ENCODE measurements at places on chromosomes 7 and 10.

DNA sequence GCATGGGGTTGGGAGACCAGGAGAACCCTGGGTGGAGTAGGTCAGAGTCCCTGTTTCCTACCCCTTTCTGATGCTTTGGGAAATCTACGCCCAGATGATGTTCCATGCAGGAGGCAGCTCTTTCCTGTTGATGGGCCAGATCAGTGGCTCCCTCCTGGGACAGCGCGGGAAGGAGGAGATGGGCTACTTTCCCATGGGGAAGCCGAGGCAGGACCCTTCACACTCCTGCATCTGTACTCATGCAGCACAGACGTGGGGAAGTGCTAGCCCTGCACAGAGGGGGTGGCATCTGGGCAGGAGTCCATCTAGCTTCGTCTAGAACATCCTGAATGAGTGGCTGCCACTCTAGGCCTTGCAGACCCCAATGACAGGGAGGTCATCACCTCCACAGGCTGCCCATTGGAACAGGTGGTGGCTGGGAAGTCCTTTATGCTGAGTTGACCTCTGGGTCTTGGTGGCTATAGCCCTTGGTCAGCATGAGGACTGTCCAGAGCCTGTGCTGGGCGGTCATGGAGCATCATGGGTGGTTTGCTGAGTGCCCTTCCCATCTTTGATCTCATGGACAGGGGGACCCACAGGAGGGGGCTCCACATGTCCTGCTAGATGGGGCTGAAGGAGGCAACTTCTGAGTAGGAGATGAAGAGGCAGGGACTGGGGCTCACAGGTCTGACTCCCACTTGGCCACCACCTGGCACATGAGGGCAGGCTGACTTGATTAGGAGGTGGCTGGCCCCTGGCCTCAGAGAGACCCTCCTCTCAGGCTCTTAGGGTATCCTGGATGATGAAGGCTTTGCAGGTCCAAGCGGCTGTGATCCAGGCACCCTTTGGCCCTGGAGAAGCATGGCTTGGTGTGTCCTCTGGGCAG is 24.6 kb downstream of the RAMP3 start:
- DNase-seq, result no peak

DNA sequence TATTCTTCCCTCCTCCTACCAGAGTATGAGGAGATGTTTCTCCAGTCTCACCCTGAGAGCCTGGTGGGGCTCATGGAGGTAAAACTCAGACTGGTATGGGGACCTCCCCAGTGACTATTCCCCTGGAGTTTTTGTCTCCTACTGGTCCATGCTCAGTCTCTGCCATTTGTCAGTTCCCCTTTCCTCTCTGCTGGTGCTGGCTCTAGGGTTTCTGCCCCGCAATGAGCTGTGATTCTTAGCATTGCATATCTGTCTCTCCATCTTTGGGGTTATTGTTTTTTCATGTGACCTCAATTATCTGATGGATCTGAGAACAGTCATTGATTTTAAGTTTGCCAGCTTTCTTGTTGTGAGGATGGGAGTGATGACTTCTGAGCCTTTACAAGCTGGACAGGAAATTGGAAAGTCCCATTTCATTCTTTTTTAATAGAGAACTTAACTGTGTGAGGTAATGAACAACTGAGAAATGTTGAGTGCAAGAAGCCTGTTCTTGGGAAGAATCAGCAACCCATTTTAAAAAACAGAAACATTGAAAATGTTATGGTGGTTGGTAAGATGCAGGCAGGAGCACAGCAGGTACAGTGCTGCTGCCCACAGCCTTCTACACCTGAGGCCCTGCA is 26.9 kb downstream of the NACAD start:
- DNase-seq, result no peak

DNA sequence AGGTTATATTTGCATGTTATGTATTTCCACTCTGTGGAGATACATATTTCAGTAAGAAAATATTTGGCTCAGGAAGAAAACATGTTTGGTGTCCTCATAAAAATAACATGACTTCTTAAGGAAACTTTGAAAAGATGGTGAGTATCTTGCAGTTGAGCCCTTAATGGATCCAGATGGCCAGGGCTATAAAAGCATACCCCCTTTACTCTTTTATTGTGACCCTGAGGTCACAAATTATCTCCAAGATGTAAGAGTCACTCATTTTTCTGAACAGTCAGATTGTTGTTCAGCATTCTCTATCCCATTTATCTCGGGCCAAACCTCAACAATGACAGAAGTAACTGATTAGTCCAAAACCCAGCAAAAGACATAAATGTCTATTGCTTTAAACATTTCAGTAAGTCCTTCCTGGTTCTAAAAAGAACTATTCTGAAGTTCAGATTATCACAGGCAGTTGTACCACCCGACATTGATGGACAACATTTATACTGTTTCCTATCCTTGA is 539.4 kb downstream of the PARD3 start:
- no peak for DNase-seq

- DNase-seq, result no peak
These were observed 32.1 kb downstream of the ZNF783 start for GRCh38 chr7:149293946-149294633.

- DNase-seq, result no peak
These were observed 195.5 kb downstream of the TRIL start for GRCh38 chr7:28762651-28763050.

- DNase-seq, result no peak
These were observed 9.1 kb downstream of the LOXL4 start for GRCh38 chr10:98258683-98259454.

GRCh38 chr7:117791877-117792780 is 81.1 kb downstream of the CTTNBP2 start:
- no peak for DNase-seq

GRCh38 chr10:76523246-76523645 is 1091.8 kb downstream of the LRMDA start:
- no peak for DNase-seq

DNA sequence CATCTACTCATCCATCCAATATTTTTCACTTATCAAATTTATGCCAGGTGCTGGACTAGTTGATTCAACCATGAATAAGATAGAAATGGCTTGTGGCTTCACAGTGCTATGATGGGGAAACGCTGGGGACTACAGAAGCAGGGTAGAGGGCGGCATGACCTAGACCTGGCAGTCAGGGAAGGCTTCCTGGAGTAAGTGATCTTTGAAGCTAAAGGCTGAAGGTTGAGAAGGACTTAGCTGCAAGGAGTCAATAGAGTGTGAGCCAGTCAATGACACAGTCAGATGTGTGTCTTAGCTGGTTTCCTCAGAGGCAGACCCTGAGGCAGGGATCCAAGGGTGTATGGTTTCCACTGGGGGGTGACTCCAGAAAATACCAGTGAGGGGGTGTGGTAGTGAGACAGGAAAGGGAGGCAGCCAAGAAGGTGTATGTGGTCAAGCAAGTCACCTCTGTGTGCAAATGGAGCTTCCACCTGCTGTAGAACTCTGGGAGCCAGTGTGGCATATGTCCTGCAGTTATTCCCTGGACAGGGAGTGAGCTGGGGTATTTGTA is 10.3 kb downstream of the PRF1 start:
- no peak for DNase-seq

DNA sequence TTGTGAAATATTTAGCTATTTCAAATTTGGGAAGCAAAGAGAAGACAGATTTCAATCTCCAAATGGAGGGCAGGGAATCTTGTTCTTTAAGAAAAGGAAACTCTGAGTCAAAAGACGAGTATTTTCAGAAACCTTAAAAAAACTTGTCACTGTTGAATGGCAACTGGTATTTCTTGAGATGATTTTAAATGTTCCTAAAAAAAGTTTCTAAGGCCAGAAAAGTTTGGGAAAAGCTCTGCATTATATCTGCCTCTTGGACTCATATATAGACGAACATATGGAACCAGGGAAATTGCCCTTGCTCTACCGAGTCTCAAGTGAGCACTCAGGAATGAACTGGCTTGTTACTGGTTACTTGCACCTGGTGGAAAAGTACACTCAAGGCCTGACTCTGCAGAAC is 69.5 kb downstream of the ADAM22 start:
- DNase-seq, result no peak

GRCh38 chr7:13016036-13016581 is 328.7 kb downstream of the ARL4A start:
- no peak for DNase-seq

GRCh38 chr10:34732926-34733325 is 82.2 kb downstream of the PARD3 start:
- no peak for DNase-seq

- DNase-seq, result no peak
These were observed 20.8 kb upstream of the SEPTIN7 start for GRCh38 chr7:35780070-35780469.

DNA sequence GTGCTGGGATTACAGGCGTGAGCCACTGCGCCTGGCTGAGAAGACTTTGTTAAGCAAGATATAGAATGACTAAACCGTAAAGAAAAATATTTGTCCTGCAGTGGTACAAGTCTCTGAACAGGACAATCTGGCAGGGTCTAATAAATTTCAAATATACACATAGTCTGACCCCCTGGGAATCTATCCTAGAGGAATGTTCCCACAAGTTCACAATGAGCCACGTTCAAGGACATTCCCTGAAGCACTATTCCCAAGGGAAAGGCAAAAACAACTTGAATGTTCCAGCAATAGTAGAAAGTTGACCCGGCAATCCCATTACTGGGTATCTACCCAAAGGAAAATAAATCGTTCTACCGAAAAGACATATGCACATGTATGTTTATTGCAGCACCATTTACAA is 82.0 kb downstream of the HIP1 start:
- DNase-seq, result no peak

GRCh38 chr10:77989081-77989724 is 40.1 kb downstream of the POLR3A start:
- DNase-seq, result no peak

GRCh38 chr10:13938950-13939349 is 352.2 kb downstream of the PRPF18 start:
- DNase-seq, result no peak

DNA sequence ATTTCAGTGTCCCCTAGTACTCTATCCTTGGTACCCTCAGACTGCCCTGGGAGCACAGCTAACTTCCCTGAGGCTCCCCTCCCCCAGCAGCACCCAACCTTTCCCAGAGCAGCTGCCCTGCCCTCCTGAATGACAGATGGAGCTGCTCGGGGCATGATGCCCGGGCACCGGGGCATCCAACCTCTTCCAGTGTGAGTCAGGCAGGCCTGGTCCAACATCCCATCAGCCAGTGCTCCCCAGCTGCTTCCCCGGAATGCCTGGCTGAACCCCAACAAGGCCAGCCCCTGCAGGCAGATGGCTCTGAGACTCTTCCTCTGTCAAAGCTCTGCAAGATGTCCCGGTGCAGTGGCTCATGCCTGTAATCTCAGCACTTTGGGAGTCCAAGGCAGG is 11.9 kb upstream of the TSPAN15 start:
- no peak for DNase-seq

DNA sequence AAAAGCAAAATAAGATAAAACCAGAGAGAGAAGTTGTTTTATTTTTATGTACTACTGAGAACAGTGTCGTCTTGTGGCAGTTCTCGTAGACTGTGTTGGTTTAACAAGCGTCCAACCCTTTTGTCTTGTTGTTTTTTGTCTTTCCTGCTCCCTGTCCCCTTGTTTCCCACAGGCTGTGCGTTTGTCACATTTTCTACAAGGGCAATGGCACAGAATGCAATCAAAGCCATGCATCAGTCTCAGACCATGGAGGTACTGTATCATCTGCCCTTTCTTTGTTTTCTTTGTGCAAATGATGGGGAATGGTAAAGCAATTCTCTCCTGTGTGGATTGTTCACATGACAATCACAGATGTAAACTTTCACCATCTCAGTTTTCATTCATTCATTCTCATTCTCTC is 248.8 kb downstream of the CELF2 start:
- DNase-seq, result no peak

All from C1 segment of cervical spinal cord (tissue), 14 donors.